Caki2 (cell line): ENCODE measurements at places on chromosomes 5 and 9. TPM values are rescaled to one million over a fixed set of nuclear protein-coding genes. Genes with fewer than 3 reads are reported as not detected.

GRCh38 chr9:78775696-78776295 lies 478.9 kb downstream of the PSAT1 start:
- DNase-seq: no peak

Gene FOXD4L5
- not detected in 2 replicates for total RNA-seq

- peak; percentile 46 for DNase-seq
These were observed 218.4 kb upstream of the KLF4 start for GRCh38 chr9:107707915-107708441.

DNA sequence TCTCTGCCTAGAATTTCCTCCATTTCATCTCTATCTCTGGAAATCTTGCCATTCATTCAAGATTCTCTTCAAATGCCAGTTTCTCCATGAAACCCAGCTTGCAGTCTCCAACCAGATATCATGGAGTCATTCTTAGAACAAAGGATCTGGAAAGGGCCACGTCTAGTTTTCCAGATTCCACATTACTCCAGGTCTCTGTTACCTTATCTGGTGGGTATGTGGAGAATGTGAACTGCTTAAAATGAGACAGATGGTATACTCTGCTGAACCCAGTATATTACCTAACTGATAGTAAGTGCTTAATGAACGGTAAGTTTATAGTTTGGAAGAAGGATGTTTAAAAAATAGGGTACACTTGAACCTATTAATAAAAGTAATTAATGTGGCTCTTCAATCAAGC lies 52.3 kb upstream of the ZSWIM6 start:
- DNase-seq: no peak

Gene FOXD4L3
- not detected in 2 replicates for total RNA-seq

GRCh38 chr9:109171926-109172325 lies 4.9 kb upstream of the FRRS1L start:
- DNase-seq: no peak

DNA sequence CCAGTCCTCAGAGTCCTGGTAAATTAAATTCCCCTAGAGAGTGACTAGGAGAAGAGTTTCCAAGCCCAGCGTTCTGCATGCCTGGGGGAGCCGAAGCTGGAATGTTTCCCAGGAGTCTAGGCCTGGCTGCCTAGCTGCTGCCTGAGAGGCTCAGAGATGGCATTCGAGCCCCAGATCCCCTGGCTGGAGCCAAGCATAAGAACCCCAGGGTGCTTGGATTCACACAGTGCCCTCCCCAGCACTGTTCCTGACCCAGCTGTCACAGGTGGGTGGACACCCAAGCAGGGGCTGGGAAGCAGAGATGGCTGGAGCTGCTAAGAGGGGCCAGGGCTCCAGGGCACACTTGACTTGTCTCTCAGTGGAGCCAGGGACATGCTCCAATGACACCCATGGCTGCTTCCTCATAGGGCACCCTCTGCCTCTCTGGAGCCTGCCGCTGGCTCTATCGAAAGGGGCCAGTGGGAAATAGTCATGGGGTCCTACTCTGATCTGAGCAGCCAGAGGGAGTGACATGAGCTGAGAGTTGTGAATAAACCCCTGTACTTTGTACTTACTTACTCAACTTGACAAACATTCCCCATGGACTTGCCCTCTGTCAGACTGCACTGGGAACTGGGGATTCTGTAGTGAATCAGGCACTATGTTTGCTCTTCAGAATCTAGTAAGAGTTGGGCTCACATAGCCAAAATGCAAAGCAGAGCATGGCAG lies 62.6 kb upstream of the XPA start:
- DNase-seq: no peak

Gene IRX4
- total RNA-seq: not detected in 2 replicates

- peak; percentile 72 for DNase-seq
These were observed 134.0 kb upstream of the MYO10 start for GRCh38 chr5:17069995-17070511.

Gene MORN5
- not detected in 2 replicates for total RNA-seq

- DNase-seq: peak; percentile 66
These were observed 958 bp upstream of the NFIL3 start for GRCh38 chr9:91424403-91425176.

DNA sequence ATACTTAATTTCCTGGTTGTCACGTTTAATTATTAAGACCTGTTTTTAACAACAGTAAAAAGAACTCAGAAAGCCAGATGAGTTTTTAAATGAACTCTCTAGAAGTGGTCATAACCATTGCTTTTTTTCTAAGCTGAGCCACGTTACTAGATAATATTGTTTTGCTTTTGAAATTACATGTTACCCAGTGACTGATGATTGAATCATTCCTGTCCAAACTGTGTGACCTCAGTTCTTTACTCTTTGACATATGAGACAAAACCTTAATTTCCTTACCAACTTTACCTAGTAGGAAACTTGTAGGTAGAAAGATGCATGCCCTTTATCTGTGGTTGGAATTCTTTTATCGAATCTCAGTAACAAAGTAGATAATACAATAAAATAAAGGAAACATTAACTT lies 411.7 kb downstream of the SH3GL2 start:
- DNase-seq: no peak

Gene CTXN3
- total RNA-seq: not detected in 2 replicates

Gene PTPN3
- 14.8 and 15.0 TPM in 2 replicates for total RNA-seq

DNA sequence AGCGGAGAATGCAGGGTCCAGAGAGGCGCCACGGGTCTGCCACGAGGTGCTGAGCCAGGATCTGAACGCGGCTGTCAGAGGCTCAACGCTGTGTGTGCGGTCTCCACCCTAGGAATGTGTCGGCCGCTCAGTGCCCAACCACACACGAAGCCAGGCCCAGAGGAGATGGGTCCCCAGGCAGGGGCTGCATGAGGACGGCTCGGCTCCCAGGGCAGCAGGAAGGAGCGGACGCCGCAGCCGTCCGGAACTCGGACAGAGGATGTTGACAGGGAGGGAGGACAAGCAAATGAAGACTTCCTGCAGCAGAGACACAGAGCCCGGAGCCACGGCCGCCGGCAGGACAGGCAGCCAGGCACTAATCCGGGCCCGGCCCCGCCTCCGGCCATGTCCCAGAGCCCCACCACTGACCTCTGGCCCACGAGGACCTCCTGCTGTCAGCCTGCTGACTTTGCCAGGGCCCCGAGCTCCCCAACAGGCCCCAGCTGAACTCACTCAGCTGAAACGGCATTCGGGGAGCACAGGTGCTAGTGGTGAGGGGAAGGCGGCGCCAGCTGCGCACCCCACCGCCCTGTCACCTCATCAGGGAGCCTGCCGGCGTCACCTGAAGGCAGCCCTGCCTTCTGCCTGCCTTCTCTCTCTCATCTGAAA lies 12.7 kb downstream of the VAV2 start:
- DNase-seq: no peak

- no peak for DNase-seq
These were observed 268.4 kb downstream of the ELAVL2 start for GRCh38 chr9:23557689-23558088.

GRCh38 chr5:8683496-8683895 lies 814.5 kb downstream of the MTRR start:
- no peak for DNase-seq

GRCh38 chr5:79032031-79032695 lies 37.3 kb downstream of the DMGDH start:
- no peak for DNase-seq

DNA sequence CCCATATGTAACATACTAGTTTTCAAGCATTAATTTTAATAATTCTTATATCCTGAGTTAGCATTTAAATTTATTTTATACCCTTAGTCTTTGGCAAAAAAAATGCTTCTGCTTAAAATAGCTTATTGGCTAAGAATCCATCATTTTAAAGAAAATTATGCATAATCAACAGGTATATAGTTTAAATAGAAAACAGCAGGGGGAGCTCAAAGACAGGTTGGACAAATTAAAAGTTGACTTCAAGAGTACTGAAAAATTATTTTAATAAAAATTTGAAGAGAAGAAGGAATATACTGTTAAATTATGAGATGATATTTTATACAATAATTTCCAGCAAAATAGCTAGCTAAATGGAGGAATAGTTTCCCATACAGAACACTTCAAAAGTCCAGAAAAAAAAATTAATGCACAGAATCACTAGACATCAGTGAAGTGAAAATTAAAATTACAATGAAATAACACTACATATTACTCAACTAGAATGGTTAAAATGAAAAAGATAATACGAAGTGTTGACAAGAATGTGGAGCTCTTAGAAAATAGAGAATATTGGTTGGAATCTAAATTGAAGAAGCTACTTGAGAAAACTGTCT lies 387.1 kb downstream of the PDE4D start:
- DNase-seq: no peak

GRCh38 chr5:112270299-112271293 lies 148.5 kb downstream of the EPB41L4A start:
- DNase-seq: no peak

- no peak for DNase-seq
These were observed 8.7 kb downstream of the TAS2R1 start for GRCh38 chr5:9621379-9621903.

DNA sequence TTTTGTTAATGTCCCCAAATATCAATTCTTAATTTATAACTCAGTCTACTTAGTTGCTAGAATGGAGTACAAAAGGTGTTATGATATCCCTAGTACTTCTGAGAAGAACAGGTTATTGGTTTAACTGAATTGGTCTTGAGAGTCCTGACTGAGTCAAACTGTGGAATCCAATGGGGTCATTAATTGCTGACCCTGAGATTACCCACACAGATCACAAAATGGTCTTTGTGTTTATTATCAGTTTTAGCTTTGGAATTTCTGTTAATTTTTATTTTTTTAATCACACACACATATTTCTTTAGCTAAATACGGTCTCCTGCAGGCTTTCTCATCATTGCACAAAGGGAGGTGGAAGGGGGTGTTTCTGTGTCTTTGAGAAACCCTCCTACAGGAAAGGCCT lies 301.6 kb downstream of the EBF1 start:
- no peak for DNase-seq

Gene TRAF1
- total RNA-seq: 4.3 and 5.0 TPM in 2 replicates

GRCh38 chr9:135038826-135039225 lies 48.6 kb upstream of the OLFM1 start:
- no peak for DNase-seq

DNA sequence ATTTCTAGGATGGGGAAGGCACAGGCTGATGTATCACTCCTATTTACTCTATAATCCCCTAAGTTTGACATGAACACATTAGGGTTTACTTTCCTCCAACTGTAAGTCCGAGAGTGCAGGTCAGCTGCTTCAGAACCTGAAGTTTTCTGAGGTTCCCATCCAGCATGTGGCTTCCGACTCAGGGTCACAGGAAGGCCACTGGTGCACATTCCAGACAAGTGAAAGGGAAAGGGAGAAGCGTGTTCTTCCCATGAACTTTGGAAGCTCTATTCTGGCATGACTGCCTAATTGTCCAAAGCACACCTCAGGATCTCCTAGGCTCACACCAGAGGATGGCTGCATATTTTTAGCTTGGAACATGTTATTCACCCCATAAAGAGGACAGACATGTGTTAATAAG lies 602.6 kb downstream of the SEMA5A start:
- no peak for DNase-seq

DNA sequence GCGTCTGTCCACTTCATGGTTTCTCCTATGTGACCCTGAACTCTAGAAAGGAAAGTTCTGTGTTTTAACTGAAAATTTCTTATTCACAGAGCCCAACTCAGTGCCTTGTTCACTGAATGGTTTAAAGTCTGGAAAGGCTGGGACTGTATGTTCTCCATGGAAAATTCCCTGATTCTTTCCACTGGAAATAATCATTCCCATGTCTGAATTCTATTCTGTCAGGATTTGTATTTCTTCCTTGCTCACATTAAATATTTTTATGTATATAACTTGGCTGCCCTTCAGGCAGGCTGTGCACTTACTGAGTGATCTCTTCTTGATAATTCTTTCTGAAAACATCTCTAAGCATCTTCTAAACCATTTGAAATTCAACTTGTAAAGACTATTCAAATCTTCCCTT lies 1126.9 kb upstream of the DMAC1 start:
- DNase-seq: no peak

Gene CCL27
- total RNA-seq: 1.3 TPM in 1 of 2 replicates, not detected in the other

DNA sequence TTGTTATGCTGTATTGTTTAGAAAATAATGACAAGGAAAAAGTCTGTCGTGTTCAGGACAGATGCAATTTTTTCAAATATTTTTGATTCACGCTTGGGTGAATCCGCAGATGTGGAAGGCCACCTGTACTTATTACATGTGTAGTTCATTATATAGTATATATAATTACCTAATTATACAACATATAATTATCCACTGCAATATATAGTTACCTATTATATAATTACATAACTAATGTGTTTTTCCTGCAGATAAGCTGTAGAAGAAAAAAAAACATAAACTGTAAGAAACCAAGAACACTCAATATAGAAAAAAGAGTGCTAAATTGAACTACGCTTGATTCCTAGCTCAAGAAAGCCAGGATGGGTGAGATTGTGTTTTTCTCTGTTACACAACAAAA lies 93.6 kb upstream of the RANBP3L start:
- no peak for DNase-seq
